Stimulated activated CD8-positive, alpha-beta memory T cell treated with anti-CD3 and anti-CD28 coated beads, Interleukin-7, amount 100 ng/mL, for 1 hour (primary cell): ENCODE measurements at places on chromosomes 1 and 21.

- no peak for DNase-seq
Measured at GRCh38 chr1:203299169-203299568, 6.2 kb upstream of the BTG2 start.

GRCh38 chr1:30894508-30894973, 14.0 kb downstream of the SDC3 start:
- no peak for DNase-seq

DNA sequence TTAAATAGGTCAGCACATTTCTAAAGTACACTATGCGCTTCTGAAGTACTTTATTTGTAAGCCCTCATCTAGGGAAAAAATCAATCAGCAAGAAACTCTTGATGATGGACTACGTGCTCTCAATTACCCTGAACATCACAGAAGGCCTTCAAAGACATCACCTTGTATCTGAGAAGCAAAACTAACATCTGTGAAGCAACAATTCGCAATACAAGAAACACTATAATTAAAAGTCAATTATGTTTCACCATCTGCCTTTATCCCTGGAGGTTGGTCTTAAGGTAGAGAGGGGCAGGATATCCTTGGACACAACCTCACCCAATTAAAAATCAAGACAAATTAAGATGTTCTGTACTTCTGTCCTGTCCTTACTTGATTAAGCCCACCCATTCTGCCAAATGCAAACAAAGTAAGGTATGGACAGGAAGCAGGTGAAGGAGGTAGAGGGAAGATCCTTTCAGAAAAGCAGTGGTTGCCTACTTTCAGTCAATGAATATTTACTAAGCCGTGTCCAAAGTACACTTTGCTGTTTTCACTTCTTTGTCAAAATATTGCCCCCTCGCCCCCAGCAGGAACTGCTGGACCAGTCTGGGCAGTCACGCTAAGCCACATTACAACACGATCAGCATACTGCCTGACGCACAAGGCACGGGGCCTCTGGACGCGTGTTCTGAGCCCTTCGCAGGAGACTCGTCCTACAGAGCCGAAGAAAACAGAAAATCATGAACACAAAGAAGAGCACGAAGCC, 887 bp downstream of the SLC19A2 start:
- no peak for DNase-seq

DNA sequence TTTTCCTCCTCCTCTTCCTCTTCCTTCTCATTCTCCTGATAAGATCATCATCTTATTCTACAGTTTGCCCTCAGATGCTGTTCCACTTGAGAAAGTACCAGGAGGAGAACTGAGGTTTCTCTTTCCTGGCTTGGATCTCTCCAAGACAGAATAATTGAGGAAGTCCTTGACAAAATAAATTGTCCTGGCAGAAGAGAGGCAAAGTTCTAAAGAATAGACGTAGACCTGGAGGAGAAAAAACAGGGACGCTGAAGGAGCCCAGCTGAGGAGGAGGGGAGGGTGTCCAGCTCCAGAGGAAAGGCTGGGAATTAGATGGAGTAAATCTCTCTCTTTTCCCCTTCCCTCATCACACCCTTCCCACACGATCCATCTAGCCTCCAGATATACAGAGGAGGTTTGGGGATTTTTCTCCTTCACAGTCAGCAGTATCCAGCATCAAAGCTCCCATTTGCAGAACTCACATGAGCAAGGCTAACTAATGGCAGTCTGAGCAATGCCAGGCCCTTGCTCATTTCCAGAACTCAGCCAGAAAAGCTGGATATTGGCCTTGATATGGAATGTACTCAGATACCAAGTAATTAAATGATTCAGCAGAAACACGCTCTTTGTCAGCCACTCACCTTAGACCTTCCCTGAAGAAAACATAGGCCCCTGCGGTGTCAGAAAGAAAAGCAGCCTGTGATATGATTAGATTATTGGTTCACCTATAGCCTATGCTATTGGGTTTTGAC, 5.1 kb upstream of the GNG12 start:
- no peak for DNase-seq

- no peak for DNase-seq
Measured at GRCh38 chr1:99548943-99549605, 96.8 kb upstream of the PALMD start.

DNA sequence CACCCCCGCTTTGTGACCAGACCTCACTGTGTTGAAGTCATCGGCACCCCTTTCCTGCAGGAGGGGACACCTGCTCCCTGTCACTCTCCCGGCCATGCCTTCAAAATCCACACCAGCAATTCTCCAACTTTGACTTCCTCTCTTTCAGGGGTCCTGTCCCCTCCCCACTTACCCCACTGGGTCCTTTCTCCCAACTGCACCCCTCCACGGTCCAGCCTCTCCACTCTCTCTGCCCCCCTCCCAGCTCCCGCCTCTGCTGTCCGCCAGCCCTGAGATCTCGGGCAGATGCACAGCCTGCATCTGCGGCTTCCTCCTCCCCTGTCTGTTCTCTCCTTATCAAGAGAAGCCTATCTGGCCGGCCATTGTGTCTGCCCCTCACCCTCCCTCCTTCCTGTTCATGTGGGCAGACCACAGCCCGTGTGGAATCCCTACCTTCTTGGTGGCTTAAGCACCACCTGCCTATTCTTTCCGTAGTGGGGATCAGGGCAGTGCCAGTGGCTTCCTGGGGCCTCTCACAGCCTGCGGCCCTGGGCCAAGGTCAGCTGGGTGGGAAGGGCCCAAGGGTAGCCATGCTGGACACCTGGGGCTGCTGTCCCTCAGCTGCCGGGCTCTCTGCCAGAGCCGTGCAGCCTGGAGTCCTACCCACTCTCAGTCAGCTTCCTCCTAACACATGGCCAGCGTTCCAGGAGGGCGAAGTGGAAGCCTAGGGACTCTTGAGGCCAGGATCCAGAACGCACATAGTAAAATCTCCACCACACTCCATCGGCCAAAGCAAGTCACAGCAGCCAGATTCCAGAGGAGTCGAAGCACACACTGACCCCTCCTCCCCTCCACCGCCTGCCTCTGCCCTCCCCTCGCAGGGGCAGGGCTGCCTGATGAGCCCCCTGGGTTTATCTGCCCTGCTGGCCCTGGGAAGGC, 5.1 kb upstream of the HES4 start:
- DNase-seq = no peak
